NCI-H2029 treated with DMSO at 0.1 percent for 48 hours (cell line): ENCODE measurements at places on chromosomes 7 and 10.

DNA sequence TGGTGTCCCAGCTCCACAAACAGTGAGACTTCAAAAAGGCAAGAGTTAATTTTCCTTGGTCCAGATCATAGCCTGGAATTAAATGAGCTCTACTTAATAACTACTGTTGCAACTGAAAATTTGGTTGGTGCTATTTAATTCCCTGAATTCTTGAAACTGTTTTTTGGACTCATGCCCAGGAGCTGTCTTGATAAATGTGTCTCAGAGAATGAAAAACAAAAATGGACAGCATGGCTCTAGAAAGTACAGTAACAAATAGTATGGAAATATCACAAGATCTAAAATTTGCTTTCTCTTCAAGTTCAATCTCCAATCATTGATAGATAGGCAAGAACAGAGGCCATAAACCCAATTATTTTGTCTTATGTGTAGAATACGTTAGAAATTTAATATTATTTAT is 42.5 kb downstream of the CCDC71L start:
- DNase-seq: no peak

DNA sequence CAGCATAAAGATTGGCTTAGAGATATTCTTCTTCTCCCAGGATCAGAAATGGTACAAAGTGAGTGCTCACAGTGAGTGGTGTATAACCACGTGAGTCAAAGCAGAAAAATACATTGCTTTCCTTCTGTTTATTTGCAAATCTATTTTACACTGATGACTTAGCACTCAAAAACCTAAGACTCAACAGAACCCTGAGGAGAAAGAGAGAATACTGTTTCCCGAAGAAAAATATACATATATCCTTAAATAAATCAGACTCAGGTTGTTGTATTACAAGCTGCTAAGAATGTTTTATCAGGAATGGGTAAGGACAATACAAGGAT is 48.7 kb downstream of the ODAD2 start:
- DNase-seq: no peak

GRCh38 chr10:98619446-98619845 is 172.7 kb upstream of the HPS1 start:
- no peak for DNase-seq

DNA sequence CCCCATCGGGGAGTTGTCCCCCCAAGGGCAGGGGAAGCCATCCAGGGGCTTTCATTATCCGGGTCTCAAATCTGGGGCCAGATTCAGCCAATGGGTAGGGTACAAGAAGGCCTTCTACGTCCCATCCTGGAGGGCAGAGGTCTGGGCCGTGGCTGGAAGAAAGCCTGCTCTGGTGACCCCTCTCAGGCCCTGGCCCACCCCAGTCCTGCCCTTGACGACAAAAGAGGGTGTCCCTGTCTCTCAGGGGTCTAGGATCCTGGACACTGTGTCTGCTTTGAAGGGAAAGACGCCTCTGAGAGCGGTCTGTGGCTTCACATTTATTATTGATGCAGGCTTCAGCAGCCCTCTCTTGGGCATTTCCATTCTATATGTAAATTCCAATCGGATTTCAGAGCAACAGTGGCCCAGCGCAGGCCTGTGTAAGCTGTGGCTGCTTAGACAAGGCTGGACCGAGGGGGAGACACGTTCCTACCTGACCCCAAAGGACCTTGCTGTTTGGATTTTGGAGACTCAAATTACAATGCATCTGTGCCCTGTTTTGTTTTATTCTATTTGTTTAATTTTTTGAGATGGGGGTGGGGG is 83.2 kb upstream of the BAIAP2L1 start:
- DNase-seq: no peak

DNA sequence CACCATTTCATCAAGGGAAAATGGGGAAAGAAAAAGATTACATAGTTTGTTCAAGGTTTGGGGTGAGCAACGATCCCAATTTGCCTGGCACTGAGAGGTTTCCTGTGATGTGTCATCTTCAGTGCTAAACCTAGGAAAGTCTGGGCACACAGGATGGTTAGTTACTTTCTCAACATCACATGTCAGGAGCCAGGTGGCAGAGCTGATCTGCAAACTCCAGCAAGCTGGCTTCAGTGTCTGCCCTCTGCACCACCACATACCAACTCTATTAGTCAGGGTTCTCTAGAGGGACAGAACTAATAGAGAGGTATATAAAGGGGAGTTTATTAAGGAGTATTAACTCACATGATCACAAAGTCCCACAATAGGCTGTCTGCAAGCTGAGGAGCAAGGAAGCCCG is 11.3 kb downstream of the ADAM12 start:
- no peak for DNase-seq

DNA sequence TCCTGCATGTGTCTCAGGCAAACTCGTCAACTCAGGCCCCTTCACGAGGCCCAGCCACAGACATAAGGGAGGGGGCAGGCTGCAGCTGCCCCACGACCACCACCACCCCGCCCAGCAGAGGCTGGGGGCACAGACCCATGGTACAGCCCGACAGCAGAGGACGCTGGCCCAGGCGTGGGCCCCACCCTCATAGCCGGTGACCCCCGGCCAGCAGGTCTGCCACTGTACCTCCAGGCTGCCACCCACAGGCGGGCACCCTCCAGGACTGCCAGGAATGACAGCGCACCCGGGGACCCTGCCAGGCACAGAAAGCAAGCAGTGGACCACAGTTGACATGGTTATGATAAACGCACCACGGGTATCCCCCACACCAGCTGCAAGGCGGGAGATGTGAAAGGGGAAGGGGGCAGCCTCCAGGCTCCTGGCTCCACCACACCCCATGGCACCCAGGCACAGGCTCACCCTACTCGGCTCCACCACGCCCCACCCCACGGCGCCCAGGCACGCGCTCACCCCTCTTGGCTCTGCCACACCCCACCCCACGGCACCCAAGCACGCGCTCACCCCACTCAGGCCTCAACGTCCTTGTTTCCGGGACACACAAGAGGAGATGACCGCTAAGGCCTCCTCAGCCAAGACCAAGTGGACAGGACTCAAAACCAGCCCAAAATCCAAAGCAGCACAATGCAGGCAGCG is 135.9 kb downstream of the MAD1L1 start:
- no peak for DNase-seq

DNA sequence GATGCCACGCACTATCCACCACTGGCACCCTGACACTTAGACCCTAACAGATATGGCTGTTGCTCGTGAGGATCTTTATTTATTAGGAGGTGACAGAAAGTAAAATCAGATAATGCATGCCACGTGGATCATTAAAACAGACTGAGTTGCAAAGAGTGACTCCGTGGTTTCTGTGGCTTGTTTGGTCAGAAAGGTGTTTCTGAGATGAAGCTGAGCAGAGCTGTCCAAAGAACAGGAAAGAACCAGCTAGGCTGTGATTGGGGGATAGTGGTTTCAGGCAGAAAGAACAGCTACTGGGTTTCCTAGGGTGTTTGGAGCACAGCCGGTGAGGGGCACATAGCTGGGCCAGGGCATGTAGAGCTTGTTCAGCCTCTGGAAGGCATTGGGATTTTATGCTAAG is 34.4 kb downstream of the CSGALNACT2 start:
- no peak for DNase-seq

DNA sequence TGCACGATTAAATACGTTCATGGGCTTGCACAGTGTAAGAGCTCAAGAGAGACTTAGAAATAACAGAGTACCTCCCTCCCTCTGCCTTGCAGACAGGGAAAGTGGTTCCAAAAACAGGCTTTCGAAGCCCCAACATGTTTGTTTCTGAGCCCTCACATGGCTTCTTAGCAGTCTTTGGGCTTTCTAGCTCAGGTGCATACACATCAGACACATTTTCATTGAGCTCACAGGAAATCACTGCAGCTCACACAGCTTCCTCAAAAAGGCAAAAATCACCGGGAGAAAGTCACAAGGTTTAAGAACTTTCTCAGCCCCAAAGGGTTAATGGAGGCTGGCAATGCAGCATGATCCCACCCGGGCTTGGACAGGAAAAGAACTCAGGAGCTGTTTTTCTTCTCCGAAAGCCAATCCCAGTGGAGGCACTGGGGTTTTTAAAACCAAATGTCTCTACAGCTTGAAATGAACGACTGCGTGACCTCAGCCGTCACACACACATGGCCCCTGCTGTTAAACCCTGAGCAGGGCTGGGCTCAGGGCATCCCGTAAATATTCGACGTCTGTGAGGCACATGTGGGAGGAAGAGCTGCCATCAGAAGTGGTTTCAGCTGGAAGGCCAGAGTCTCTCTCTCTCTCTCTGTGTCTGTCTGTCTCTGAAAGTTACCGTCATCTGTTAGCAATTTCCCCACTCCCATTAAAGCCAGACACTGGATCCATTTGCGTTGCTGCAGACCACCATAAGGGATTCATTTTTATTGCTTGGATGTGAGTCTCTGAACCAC is 69.7 kb downstream of the CALML3 start:
- no peak for DNase-seq

- no peak for DNase-seq
Observed at GRCh38 chr7:76403780-76404494, 5.6 kb downstream of the SSC4D start.

GRCh38 chr10:130358981-130359650 is 222.9 kb downstream of the GLRX3 start:
- no peak for DNase-seq

DNA sequence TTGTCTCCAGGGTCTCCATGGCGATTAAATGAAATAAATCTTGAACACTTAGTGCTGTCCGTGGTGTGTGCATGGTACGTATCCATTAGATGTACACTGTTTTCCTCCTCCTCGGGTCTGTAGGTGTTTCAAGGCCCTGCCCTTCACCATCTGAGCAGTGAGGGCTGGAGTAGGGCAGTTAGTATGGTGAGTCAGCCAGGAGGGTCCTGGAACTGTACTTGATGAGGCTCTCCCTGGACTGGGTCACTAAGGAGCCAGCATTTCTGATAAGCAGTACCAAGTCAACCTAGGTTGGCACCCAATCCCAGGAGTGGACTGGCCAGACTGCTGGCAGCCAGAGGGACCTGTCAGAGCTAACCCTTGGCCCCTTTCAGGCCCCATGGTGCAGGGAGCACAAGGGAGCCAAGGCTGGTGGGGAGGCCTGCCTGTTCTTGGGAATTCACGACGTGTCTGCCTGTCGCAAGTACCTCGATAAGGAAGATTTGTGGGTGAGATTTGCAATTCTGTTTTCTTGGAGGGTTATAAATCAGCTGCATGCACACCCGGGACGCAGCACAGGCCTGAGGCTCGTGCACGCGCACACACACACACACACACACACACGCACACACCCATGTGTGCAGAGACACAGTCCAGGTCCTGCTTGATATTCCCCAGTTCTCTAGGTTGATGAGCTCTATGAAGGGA is 114.2 kb downstream of the ZMIZ1 start:
- no peak for DNase-seq

DNA sequence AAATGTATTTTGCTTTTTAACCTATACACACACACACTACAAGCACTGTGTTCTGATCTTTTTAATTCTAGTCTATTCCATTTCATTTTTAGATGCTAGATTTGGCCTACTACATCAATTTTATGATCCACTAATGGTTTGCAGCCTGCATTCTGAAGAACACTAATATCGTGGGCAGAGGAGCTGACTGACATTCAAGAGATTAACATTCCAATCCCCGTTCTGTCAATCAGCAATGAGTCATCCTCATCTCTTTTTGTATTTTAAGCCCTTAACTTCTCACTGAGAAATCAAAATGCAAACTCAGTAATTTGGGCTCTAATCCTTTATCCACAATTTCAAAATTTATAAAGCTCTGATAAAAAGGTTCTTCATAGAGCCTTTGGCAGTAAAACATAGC is 47.1 kb upstream of the GAD2 start:
- DNase-seq: no peak

- DNase-seq: no peak
Observed at GRCh38 chr7:101906291-101907240, 89.1 kb downstream of the CUX1 start.

DNA sequence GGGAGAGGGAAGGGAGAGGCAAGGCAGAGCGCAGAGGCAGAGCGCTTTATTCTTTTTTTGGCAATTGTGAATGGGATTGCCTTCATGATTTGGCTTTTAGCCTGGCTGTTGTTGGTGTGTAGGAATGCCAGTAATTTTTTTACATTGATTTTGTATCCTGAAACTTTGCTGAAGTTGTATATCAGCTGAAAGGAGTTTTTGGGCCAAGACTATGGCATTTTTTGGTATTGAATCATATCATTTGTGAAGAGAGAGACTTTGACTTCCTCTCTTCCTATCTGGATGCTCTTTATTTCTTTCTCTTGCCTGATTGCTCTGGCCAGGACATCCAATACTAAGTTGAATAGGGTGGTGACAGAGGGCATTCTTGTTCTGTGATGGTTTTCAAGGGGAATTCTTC is 291.3 kb downstream of the REEP3 start:
- no peak for DNase-seq

- no peak for DNase-seq
Observed at GRCh38 chr7:157667731-157668130, 330.9 kb downstream of the DNAJB6 start.

- DNase-seq: no peak
Observed at GRCh38 chr10:85666102-85666501, 700.5 kb downstream of the GRID1 start.

DNA sequence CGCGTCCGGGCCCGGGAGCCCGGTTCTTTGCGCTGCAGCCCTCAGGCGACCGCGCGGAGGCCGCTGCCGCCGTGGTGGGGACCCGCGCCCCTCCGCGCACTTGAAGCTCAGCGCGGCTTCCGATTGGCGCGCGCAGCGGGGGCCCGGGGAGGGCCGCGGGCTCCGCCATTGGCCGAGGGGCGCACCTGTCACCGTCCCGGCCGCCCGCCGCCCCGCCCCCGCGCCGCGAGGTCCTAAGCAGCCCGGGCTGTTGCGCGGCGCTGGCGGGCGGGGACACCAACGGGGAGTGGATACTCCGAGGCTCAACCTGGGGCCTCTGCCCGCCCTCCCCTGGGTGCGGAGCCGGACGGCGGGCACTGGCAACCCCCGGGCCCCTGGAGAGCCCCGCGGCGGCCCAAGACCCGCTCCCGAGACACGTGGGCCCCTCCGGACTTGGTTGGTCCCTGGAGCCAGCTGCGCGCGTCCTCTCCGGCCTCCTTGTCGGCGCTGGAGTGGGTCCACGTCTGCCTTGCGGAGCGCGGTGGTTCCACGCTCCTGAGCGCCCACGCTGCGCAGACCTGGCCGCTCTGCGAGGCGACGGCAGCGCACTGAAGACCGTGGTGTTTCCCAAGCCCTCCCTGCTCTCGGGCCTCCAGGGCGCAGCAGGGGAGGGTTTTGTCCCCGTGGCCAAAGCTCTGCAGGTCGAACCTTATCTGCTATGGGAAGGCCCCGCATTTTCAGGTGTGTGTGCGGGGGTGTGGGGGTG is at the start of gene MNX1:
TSS of gene MNX1 (minus strand) at position 76 of the 745 bp plus-strand sequence. CDS start 313 bp downstream, outside the sequence.
- DNase-seq: no peak

DNA sequence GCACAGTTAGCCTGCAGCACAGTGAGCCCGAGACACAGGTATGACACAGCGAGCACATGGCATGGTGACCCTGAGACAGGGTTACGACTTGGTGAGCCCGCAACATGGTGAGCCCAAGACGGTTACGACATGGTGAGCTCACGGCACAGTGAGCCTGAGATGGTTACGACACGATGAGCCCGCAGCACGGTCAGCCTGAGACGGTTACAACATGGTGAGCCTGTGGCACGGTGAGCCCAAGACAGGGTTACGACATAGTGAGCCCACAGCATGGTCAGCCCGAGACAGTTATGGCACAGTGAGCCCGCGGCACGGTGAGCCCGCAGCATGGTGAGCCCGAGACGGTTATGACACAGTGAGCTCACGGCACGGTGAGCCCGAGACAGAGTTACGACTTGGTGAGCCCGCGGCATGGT is 156.1 kb downstream of the MAD1L1 start:
- DNase-seq: no peak

- DNase-seq: no peak
Observed at GRCh38 chr7:4202154-4202736, 479.9 kb upstream of the FOXK1 start.

GRCh38 chr10:102657451-102657850 is 13.2 kb downstream of the TRIM8 start:
- no peak for DNase-seq

GRCh38 chr7:150753239-150753638 is 16.0 kb downstream of the GIMAP5 start:
- no peak for DNase-seq
